ENCODE measurements at places on chromosomes 6 and 20. TPM values are rescaled to one million over a fixed set of nuclear protein-coding genes. Genes with fewer than 3 reads are reported as not detected.
A peak's percentile ranks its signal among the peaks of the same experiment; 100 is the strongest.

DNA sequence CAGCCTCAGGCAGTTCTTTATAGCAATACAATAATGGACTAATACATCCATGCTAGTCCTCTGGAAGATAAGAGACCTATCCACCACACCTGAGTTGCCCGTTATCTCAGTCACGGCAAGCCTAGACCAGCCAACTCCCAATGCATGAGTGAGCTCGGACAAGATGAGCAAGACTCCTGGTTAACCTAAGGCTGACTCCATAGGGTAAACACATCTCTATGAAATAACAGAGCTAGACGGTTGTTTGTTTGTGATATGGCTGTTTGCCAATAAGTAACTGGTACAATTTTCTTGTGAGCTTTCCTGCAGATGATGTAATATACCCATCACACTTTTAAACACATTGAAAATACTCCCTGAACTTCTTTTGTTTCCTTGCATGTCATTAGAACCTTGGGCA lies 70.6 kb upstream of the PHACTR1 start:
- DNase-seq, result no peak
- no peaks in the 10 kb centered on the region for H3K36me3 ChIP-seq
- no peak overlapping the region for H3K27ac ChIP-seq
- H3K4me3 ChIP-seq, result no peak overlapping the region

FAXC gene
- total RNA-seq, result 6.4 TPM

DNA sequence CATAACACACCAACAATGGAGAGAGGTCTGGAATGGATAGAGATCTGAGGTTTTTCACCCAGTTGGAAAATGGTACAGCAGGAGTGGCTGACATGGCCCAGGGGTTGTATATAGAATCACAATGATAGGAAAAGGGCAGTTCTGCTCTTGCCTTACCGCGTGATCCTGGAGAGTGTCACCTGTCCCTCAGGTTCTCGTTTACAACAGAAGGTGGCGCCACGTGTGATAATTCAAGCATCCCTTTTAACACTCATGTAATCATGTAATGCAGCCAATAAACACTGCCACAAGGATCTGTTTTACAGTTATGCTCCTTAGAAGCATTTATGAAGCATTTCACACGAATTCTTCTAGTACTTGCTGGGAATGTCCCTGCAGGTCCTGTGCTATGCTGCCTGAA lies 12.9 kb upstream of the WFDC2 start:
- DNase-seq, result peak; percentile 76
- H3K27ac ChIP-seq, result no peak overlapping the region
- no peak overlapping the region for H3K4me3 ChIP-seq
- no peaks in the 10 kb centered on the region for H3K27me3 ChIP-seq
- H3K4me1 ChIP-seq, result peaks cover 15% of the 10 kb centered on the region

DNA sequence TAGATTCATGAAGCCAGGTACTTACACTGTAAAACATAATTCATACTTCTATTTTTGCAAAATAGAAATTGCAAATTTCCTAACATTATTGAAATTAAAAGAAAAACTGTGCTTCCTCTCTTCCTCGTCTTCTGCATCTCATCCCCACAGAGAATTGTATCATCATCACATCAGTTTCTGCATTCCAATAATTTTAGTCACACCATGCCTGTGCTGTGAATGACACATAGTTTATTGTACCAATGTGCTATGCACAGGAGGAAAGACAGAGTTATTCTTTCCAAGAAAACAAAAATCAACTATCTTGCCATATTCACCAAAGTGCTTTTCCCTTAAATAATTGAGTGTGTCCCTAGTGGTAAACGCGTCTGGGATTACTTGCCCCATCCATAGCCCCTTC lies 38.1 kb upstream of the FAM135A start:
- no peak for DNase-seq
- no peak overlapping the region for H3K27ac ChIP-seq
- H3K4me3 ChIP-seq, result no peak overlapping the region
- no peaks in the 10 kb centered on the region for H3K36me3 ChIP-seq
- H3K27me3 ChIP-seq, result no peaks in the 10 kb centered on the region

DNA sequence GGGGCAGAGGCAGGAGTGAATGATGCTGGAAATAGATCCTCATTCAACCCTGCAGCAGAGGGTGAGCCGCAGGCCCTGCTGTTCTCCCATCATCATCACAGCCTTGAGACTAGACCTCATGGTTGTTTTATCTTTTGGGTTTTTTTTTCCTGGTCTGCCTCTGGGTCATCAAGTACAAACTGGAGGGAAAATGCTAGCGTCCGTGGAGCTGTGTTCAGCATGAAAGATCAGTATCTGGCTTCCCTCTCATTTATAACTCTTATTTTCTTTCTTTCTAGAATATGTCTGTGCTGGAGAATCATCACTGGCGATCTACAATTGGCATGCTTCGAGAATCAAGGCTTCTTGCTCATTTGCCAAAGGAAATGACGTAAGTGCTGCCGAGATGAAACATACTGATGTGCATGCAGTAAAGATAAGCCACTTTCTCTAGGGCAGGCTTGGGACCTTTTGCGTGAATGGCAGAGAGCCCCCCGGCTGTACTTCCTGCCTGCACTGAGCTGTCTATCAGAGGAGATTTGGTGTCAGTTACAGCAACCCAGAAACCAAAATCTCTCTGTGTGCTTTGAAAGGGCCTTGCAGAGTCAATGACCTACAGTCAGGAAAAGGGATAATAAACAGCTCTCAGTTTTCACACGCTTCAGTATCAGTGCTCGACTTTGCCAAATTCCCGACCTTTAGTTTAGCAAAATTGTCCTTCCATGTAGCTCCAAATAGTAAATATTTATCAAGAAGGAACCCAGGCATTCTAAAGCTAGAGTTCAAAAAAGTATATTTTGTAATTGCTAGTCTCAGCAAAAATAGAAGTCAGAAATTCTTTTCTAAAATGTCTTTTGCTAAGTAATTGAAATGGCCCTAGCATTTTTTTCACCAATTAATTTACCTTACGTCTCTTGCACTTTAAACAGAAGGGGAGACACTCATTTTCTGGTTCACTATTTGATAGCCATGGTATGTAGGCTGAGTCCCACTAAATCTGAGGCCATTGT lies 76.3 kb downstream of the MTFR2 start:
- H3K4me1 ChIP-seq, result no peaks in the 10 kb centered on the region
- H3K36me3 ChIP-seq, result no peaks in the 10 kb centered on the region
- DNase-seq, result no peak
- H3K27ac ChIP-seq, result peak overlapping the region; percentile 26

DNA sequence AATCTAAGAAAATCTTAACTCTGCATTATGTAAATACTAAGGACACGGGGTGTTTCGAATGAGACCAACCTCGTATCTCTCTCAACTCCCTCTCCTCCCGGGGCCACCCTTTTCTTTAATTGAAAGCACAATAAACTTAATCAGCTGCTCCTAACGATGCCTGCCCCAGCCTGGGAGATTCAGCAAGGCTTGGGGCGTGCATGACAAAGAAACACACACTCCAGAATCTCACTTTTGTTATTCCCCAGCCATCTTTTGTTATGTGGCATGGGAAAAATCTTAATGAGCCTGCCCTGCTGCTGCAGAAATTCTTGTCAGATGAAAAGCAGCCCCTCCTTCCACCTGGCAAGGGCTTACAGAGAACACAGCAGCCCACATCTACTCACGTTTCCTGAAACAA lies 117.4 kb downstream of the TTLL2 start:
- H3K4me1 ChIP-seq, result no peaks in the 10 kb centered on the region
- H3K27me3 ChIP-seq, result no peaks in the 10 kb centered on the region
- no peaks in the 10 kb centered on the region for H3K36me3 ChIP-seq
- no peak overlapping the region for H3K4me3 ChIP-seq
- no peak overlapping the region for H3K27ac ChIP-seq
- DNase-seq, result no peak

- no peaks in the 10 kb centered on the region for H3K27me3 ChIP-seq
- no peaks in the 10 kb centered on the region for H3K36me3 ChIP-seq
- H3K4me1 ChIP-seq, result no peaks in the 10 kb centered on the region
- no peak for DNase-seq
Observed at GRCh38 chr6:46606338-46606737, 46.3 kb downstream of the CYP39A1 start.

DNA sequence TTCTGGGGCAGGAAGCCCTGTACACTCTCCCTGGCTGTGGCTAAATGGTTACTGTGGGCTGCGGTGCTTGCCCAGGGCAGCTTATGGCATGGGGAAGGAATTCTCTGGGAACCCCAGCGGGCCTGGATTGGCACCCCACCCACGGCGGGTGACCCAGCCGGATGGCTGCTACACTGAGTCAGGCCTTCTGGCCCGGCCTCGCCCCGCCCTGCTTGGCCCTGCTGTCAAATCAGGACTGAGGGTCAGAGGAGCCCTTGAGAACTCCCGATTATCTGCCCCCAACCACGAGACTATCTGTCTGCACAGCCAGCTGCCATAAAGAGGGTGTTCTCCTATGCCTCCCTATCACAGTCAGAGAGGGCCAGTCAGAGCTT lies 7.3 kb upstream of the ITPR3 start:
- H3K27ac ChIP-seq, result no peak overlapping the region
- no peaks in the 10 kb centered on the region for H3K27me3 ChIP-seq
- DNase-seq, result no peak
- H3K36me3 ChIP-seq, result no peaks in the 10 kb centered on the region
- H3K4me1 ChIP-seq, result peaks cover 16% of the 10 kb centered on the region

AGPAT4 gene
- total RNA-seq, result 7.3 TPM

DNA sequence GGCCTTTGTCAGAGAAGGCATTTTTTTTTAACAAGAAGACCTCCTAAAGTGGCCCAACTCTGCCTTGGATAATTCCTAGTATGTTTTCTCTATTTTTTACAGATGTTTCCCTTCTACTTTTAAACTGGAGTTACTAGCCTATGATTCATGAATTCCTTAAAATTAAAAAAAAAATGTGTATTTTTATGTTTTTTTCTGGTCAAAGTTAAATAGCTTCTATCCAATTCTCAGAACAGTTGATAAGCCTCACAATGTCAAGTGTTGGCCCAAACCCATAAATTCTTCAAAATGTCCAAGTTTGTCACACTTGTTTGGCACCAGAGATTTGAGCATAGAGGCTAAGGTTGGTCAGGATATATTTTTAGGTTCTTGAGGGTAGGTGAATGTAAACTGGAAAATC lies 64.0 kb downstream of the JAG1 start:
- H3K36me3 ChIP-seq, result no peaks in the 10 kb centered on the region
- no peak overlapping the region for H3K4me3 ChIP-seq
- no peaks in the 10 kb centered on the region for H3K4me1 ChIP-seq
- peak overlapping the region; percentile 32 for H3K27ac ChIP-seq

DNA sequence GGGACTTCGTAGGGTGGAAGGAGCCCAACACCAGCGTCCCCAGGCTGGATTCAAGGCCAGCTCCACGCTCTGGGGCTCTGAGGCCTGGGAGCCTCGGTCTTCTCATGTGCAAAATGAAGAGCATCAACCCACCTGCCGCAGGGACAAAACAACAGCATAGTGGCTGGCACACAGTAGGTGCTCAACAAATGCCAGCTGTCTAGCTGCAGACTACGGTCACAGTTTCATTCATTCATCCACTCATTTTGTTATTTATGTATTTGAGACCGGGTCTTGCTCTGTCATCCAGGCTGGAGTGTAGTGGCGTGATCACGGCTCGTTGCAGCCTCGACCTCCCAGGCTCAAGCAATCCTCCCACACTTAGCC lies 60.7 kb downstream of the CEBPB start:
- H3K27ac ChIP-seq, result no peak overlapping the region
- H3K27me3 ChIP-seq, result no peaks in the 10 kb centered on the region

- DNase-seq, result no peak
- no peaks in the 10 kb centered on the region for H3K27me3 ChIP-seq
- H3K4me3 ChIP-seq, result no peak overlapping the region
- H3K27ac ChIP-seq, result no peak overlapping the region
- H3K4me1 ChIP-seq, result no peaks in the 10 kb centered on the region
Observed at GRCh38 chr6:162085561-162085960, 642.0 kb downstream of the PRKN start.

DNA sequence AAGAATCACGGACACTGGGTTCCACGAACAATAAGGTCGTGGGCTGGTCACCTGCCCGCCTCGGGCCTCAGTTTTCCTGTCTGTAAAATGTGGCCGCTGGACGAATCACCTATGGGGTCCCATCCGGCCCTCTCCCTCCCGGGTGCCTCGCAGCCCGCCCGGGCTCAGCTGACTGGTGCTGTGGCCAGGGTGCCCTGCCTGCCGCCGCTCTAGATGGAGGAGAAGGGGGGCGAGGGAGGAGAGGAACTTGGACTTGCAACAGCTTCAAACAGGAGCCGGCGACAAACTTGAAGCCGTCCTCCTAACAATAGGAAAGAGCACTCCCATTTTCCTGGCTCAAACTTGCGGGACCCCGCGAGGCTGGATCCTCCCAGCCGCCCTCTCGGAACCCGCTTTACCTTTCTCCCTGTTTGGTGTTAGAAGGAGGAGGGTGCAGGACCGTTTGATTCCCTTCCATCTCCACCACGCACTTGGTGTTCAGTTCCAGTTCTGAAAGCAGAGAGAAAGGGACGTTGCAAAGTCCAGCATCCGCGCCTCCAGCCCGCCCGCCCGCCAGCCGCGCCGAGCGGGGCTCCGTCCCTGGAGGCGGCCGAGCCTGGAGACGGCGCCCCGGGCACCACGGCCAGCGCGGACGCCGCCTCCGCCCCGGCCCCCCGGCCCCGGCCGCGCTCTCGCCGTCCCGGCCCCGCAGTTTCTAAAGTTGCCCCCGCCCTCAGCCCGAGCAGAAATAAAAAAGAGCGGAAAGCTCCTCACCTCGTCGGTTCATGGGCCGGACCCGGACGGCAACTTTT lies 584 bp downstream of the KIF13A start:
- peak; percentile 75 for DNase-seq
- H3K27ac ChIP-seq, result peak overlapping the region; percentile 89
- H3K36me3 ChIP-seq, result no peaks in the 10 kb centered on the region
- H3K27me3 ChIP-seq, result no peaks in the 10 kb centered on the region
- peaks cover 25% of the 10 kb centered on the region for H3K4me1 ChIP-seq
- peak overlapping the region; percentile 7 for H3K4me3 ChIP-seq

DNA sequence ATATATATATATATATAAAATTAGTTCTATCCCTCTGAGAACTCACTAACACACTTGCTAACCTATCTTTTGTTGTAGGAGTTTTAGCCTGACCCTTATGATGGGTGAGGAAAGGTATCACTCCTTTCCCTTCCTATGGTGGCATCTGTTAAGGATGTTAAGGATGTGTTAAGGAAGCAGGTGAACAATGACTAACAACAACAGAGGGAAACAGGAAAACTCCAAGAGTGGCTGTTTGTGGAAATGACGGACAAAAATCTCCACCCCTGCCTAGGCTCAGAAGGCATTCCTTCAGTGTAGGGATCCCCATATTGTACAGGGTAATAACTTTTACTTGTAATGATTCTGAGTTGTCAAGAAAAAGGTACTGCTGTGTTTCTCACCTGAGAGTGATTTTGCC lies 8.8 kb upstream of the TPD52L1 start:
- H3K4me1 ChIP-seq, result no peaks in the 10 kb centered on the region
- no peak for DNase-seq
- no peaks in the 10 kb centered on the region for H3K27me3 ChIP-seq
- H3K4me3 ChIP-seq, result no peak overlapping the region

DNA sequence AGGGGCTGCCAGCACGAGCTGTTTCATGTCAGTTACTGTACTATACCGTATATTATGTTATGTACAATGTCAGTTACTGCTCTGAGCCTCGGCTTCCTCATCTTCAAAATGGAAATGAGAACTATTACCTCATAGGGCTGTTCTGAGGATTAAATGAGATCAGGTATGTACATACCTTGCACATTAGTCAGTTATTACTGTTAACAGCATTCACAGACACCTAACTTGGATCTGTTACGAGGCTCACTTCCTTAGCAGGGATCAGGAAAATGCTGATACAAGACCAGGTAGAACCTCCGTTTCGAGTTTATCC lies 69.7 kb upstream of the TBC1D7 start:
- no peak overlapping the region for H3K4me3 ChIP-seq
- DNase-seq, result no peak
- H3K4me1 ChIP-seq, result peaks cover 19% of the 10 kb centered on the region
- no peak overlapping the region for H3K27ac ChIP-seq

Data from thyroid gland (tissue), 4 donors.